ENCODE measurements at places on chromosomes 3 and 15. TPM values are rescaled to one million over a fixed set of nuclear protein-coding genes. Genes with fewer than 3 reads are reported as not detected.

Gene FGF7
- 264 TPM for total RNA-seq

Gene CLEC3B
- total RNA-seq = 0.25 TPM

Gene NMNAT3
- total RNA-seq = 2.4 TPM

Gene DIS3L
- 26.0 TPM for total RNA-seq

Gene SKOR1
- total RNA-seq = 0.12 TPM

Gene ANKRD34C
- not detected for total RNA-seq

Gene EPHB1
- 0.12 TPM for total RNA-seq

Gene HTR3E
- not detected for total RNA-seq

Gene XYLB
- 5.4 TPM for total RNA-seq

Gene CAV3
- not detected for total RNA-seq

Gene CTXND1
- total RNA-seq = under 0.01 TPM

Gene SH2D7
- not detected for total RNA-seq

Gene LIPC
- 0.37 TPM for total RNA-seq

Gene MYO9A
- total RNA-seq = 55.9 TPM

Gene CPNE9
- total RNA-seq = not detected

Gene SCN11A
- total RNA-seq = under 0.01 TPM

Gene GOLGA6B
- not detected for total RNA-seq

Gene C3orf49
- total RNA-seq = not detected

Gene ARPP21
- not detected for total RNA-seq

Gene MB21D2
- total RNA-seq = 18.7 TPM

All from uterine smooth muscle cell (primary cell).